Stimulated activated naive CD8-positive, alpha-beta T cell treated with anti-CD3 and anti-CD28 coated beads, Interleukin-15, Interleukin-2, amounts not matched to agents 100 U/mL and 50 U/mL, for 24 hours (primary cell): ENCODE measurements at places on chromosomes 6 and 20.

GRCh38 chr6:161061576-161061975, 70.0 kb downstream of the MAP3K4 start:
- no peak for DNase-seq

GRCh38 chr6:54598787-54599313, 247.7 kb upstream of the FAM83B start:
- DNase-seq = no peak

- no peak for DNase-seq
Observed at GRCh38 chr20:52677216-52677615, 294.9 kb upstream of the TSHZ2 start.

GRCh38 chr6:73139681-73140383, 85.5 kb downstream of the KHDC1L start:
- DNase-seq = no peak

GRCh38 chr6:125188037-125188436, 34.5 kb downstream of the TPD52L1 start:
- DNase-seq = no peak

GRCh38 chr6:165487347-165487746, 175.7 kb downstream of the PDE10A start:
- no peak for DNase-seq

DNA sequence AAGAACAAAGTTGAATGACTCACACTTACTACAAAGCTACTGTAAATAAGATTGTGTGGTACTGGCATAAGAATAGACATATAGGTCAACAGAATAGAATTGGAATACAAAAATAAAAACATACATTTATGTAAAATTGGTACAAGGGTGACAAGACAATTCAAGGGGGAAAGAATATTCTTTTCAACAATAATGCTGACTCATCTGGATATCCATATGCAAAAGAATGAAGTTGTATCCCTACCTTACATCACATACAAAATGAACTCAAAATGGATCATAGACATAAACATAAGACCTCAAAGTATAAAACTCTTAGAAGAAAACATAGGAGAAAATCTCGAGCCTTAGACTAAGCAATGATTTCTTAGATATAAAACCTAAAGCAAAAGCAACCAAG, 50.9 kb downstream of the TRMT6 start:
- no peak for DNase-seq

DNA sequence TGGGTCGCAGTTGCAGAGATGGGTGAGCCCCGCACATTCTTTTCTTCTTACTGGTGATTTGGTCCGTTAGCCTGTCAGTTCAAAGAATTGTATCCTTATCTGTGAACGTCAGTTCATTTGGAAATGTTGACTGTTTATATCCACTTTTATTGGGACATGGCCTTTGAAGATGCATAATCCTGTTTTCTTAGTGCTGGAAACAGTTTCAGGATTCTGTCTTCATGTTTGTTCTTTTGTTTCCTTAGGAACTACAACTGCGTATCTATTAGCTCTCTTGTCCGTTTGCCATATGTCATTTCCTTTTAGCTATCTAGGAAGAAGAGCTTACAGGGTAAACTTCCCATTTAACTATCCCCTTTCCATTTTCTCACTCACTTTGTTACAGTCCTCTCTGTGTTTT, 35.0 kb upstream of the TULP1 start:
- no peak for DNase-seq

- no peak for DNase-seq
Observed at GRCh38 chr6:116412270-116412669, 41.5 kb downstream of the DSE start.

DNA sequence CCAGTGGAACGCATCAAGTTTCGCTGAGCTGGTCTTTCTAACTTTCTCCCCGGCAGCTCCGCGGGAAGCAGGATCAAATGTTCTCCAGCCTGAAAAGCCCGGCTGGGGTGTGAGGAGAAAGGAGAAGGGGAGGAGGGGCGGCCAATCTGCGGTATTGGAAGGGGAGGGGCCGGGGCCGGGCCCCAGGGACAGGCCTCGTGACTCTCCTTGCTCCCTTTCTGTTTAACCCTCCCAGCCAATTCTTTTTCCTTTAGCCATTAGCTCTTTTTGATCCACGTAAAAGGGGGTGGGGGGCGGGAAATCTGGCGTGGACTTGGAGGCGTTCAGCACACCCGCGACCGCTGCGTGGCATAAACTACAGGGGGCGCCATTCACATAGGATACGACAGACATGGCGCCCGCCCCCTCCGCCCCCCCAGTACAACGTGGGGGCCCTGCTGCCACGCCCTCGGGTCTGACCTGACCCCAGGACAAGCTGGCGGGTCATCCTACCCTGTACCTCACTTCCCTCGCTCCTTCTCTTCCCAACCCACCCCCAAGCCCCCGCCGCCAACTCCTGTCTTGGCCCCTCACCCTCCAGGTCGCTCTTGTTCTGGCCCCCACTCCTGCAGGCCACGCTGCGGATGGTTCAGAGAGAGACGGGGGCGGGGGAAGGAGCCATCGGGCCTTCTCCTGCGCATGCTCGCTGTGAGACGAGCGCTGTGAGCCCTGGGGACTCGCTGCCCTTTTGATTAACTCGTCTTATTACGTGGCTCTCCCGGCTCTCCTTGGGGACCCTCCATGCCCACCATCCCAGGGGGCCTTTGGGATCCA, 7.8 kb upstream of the MDGA1 start:
- peak; percentile 73 for DNase-seq

DNA sequence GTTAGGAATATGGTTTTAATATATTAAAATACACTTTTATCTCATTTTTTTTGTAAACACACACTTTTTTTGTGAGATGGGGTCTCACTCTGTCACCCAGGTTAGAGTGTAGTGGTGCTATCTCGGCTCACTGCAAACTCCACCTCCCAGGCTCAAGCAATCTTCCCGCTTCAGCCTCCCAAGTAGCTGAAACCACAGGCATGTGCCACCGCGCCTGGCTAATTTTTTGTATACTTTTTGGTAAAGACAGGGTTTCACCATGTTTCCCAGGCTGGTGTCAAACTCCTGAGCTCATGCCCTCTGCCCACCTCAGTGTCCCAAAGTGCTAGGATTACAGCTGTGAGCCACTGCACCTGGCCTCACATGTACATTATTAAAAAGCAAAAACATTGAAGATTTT, 10.8 kb downstream of the IPCEF1 start:
- no peak for DNase-seq

DNA sequence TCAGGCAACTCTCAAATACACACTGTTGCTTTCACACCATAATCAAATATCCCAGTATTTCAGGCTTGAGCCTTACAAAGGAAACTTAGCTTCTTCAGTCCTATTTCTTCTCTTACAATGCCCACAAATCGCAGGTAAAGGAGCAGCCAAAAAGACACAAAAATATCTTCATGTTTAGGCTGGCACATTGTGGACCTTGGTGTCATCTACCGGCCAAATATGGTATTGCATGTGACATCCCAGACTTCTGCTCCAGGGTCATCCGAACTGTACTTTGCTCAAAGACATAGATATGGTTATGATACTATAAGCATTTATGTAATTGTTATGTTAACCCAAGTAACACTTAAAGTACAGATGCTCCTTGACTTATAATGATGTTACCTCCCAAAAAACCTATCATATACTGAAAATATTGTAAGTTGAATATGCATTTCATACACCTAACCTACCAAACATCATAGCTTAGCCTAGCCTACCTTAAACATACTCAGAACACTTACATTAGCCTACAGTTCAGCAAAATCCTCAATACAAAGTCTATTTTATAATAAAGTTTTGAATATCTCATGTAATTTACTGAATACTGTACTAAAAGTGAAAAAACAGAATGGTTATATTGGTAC, 4.6 kb downstream of the OR2H2 start:
- peak; percentile 46 for DNase-seq

DNA sequence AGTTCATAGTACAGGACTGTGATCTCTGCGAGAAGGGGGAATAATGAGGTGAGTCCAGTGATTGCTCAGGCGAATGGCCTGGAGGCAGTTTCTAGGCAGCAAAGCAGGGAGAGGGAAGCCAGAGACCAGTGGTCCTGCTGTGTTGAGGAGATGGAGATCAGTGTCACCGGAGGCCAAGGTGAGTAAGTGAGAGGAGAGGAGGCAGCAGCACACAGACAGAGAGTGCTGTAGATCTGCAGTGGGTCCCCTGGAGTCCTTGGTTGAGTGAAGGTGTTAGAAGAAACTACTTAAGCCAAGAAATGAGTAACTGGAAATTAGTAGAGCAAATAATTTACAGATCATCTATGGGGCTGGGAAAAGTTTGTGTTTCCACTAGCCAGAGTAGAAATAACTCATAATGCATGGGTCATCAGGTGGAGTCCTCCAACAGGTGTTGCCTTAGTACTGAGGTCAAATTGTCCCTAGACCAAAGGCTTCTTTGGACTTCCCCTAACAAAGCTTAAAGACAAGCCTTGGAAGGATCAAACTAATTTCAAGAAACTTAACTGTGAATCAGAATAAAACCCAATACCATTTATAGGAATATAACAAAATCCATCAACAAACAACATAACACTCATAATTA, 13.6 kb downstream of the HEBP2 start:
- no peak for DNase-seq

- no peak for DNase-seq
Observed at GRCh38 chr6:145457556-145457955, 277.8 kb downstream of the EPM2A start.

DNA sequence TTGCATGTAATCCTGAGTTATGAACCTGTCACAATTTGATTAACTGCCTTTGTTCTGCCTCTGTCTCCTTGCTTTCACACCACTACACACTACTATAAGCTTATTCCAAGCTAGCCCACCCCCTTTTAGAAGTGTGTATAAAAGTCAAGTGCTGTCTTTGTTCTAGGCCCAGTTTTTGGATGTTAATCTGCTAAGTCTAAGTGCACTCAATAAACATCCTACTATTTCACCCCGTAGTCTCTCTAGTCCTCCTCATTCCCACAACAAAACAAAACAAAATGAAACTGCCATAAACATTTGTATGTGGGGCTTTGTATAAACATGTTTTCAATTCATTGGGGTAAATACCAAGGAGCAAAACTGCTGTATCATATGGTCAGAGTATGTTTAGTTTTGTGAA, 16.1 kb upstream of the SPACA1 start:
- DNase-seq = no peak

DNA sequence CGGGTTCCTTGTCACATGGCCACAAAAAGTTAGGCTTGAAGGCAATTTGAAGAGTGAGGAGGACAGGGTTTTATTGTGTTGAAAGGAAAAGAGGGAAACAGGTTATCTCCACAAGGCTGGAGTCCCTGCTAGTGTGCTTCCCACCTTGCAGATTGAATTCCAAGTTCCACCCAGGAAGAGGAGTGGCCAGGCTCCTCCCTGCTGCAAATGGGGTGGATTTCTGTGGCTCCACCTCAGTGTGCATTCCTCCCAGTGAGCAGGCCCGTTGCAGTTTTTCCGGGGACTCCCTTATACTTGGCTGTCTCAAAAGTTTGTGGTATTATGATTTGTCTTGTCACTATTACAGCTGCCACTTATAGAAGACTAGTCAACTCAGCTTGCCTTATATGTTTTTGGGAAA, 281.8 kb upstream of the PLCB4 start:
- DNase-seq = no peak

- no peak for DNase-seq
Observed at GRCh38 chr20:41371371-41371770, 4.8 kb upstream of the EMILIN3 start.

DNA sequence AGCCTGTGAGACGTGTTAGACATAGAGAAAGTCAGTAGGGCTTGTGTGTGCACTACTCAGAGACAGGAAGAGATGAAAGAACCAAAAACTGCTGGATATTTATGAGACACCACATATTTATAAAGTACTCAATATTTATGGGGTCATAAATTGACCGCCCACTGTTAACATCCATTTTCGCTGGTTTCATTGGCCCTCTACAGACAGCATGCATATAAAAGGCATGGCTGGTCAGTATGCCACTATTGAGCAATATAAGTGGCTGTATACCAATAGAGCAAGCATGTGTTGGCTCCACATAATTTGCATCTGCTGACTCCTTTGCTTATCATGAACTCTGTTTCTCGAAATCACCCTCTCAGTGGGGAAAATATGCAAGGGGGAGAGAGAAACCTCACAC, 110.3 kb upstream of the BTN3A2 start:
- no peak for DNase-seq

DNA sequence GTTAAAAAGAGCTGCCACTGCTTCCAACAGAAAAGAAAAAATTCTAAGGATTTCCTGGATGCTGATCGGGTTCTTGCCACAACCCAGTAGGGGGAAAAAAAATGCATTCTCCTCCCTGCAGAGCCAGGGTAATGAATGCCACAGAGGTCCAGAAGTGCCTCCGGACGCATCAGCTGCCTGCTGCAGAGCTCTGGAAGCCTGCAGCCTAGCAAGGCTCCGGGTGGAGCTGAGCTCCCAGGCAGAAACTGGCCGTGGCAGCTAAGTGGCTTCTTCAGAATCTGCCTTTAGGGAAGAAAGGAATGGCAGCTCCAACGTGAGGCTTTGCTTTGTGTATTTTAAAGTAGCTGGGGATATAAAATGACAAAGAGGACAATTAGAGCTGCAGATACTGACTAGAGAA, 155.0 kb downstream of the CFAP61 start:
- no peak for DNase-seq

DNA sequence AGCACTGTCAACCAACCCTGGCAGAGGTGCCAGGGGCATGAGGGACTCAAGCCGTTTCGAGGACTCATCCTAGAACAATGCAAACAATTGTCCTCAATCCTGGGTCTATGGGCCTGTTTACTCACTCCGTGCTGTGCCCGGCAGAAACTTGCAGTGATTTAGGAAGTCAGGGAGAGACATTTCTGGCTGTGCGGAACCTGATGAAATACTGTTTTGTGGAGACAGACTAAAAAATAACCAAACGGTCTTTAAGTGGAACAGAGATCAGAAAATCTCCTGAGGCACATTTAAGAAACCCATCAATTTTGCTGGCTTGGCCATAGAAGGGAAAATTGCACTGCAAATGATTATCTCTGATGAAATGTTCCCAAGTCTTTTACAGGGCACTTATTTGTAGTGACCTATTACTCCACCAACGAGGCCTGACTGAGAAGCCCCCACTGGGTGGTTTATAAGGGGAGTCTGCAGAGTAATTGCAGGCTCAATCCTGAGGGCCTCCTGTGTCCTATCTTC, 79.8 kb upstream of the KCNK16 start:
- DNase-seq = no peak

- DNase-seq = no peak
Observed at GRCh38 chr6:21729431-21729830, 135.9 kb downstream of the SOX4 start.

DNA sequence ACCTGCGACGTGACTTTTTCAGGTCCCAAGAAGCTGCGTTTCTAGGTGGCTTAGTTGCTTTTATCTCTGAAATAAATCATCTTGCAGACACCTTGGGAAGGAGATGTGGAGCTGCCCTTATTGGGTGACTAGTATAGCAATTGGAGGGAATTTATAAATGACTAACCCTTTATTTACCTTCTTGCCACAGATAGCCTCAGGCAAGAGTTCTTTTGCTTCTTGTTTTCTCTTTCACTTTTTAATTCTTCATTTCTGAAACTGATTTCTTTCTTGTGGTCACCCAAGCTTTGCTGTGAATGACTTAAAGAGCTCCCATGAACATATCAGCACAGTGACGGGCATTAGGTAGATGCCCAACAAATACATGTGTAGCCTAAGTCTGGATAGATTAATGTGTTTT, 3.0 kb downstream of the ADGRF4 start:
- no peak for DNase-seq
